ENCODE measurements at places on chromosomes 12 and 14. TPM values are rescaled to one million over a fixed set of nuclear protein-coding genes. Genes with fewer than 3 reads are reported as not detected.

The TESPA1 gene
- 34.4 TPM for total RNA-seq

The CHGA gene
- not detected for total RNA-seq

The KRT74 gene
- total RNA-seq = not detected

DNA sequence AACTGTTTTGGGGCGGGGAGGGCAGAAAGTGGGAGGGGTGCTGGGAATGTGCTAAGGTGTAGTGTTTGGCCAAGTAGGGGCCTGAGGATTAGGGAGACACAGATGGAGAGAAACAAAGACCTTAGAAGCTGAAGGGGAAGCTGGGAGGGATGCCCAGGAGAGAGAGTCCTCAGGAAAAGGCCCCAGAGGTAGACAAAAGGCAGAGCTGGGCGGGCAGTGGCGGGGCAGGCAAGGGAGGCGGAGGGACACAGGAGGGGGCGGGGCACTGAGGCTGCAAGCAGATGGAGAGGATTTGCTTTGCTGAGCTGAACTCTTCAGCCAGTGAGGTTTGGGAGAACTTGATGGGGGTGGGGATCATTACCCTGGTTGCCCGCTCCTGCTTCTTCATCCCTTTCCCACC is 2.8 kb downstream of the PTMS start:
- DNase-seq = no peak

DNA sequence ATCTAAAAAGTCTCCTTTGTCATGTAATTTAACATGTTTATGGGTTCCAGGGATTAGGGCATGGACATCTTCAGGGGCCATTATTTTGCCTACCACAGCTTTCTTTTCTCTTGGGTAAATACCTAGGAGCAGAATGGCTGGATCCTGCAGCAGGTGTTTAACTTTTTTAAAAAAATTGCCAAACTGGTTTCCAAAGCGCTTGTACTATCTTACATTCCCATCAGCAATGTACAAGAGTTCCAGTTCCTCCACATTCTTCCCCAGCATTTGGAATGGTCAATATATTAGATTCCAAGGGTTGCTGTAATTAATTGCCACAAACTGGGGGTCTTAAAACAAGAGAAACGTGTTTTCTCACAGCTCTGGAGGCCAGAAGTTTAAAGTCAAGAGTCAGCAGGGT is 27.7 kb upstream of the MYL2 start:
- no peak for DNase-seq

DNA sequence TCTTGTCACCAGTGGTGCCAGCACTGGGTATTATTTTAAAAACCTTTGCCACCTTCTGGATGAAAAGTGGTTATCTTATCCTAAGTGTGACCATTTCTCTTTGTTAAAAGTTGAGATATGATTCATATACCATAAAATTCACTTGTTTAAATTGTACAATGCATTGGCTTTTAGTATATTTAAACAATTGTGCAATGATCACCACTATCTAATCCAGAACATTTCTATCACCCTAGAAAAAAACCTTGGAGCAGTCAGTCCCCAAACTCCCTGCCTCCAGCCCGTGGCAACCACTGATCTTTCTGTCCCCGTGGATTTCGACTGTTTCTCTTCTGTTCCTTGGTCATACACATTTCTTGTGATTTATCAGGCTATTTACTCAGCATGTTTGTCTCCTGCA is 28.3 kb downstream of the SH2B3 start:
- no peak for DNase-seq

DNA sequence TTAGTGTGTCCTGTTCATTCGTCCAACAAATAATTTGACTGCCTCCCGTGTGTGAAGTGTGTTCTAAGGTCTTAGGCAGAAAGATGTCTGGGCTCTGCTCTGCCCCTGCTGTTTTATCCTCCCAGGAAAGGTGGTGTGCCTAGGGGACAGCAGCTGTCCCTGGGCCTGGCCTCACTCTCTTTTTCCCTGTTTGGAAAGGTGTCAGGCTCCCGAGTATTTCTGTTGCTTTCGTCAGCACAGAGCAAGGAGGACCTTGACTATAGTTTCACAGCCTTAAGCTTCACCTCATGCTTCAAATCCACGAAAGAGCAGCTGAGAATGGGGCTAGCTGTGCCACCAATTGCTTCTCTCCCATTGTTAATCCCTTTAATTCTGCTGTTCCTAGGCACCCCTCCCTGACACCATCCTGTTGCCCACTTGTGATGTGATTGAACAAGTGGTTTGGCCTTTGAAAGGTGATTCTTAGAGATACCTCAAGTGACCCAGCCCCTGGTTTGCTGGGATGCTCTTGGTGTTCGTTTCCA is 54.2 kb downstream of the TGFB3 start:
- no peak for DNase-seq

- DNase-seq = no peak
Observed at GRCh38 chr14:24232645-24233537, at the start of gene GMPR2. TSS of gene GMPR2 (plus strand) at chr14:24232929. CDS start at chr14:24233254, 325 bp downstream.
